ENCODE measurements at places on chromosomes 1 and 21. TPM values are rescaled to one million over a fixed set of nuclear protein-coding genes. Genes with fewer than 3 reads are reported as not detected.

TAF1A gene
- 5.3 TPM for total RNA-seq

EPHA2 gene
- total RNA-seq, result 121 TPM

CD1E gene
- not detected for total RNA-seq

SLC2A5 gene
- total RNA-seq, result 0.34 TPM

RAB25 gene
- not detected for total RNA-seq
